Stimulated activated CD4-positive, alpha-beta T cell treated with anti-CD3 and anti-CD28 coated beads, Interleukin-4, amount 100 ng/mL, for 48 hours (primary cell): ENCODE measurements at places on chromosomes 12 and 14.

- DNase-seq: no peak
Measured at GRCh38 chr12:100166232-100166631, 23.6 kb upstream of the BLTP3B start.

DNA sequence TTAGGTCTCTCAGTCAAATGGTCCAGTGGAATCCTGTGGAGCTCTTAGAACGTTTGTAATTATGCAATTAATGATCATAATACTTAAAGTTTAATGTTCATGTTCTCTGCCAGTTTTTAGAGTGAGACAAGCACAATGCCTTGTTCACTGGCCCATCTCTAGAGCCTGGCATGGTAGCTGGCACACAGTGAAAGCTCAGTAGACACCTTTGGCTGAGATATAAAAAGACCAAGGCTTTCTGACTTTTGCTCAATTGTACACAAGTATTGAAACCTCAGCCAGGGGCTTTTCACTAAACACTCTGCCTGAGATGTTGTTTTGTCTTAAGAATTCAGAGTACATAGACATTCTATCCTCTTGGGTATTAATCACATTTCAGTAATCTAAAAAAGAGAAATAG, 241.8 kb upstream of the ATP2B1 start:
- DNase-seq: no peak

DNA sequence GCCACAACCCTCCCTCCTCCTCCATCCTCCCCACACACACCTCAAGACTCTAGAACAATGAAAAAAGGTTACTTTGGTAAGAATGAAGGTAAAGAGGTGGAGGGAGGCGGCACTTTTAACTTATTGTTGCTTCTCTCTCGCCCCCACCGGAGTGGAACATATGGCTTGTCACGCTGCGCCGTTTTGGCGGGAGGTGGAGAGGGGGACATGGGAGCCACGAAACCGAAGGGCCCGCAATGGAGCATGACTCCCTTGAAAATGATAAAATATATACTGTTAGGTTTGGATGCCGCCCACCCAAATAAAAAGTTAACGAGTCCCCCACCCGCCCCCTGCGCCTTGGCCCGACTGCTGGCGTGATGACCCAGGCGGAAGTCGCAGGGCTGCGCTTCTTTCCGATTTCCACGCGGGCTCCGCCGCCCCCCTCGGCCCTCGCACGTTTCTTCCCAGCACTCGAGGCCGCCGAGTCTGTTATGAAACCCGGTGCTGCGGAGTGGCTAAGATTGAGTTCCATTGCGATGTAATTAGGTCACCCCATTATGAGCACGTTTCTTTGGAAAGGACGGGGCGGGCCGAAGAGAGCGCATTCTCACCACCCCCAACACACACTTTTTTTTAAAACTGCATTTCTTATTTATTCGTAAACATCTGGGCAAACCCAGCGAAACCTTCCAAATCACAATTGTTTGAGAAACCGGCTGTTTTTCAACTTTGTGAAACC, 1.4 kb upstream of the ZFP36L1 start:
- peak; percentile 82 for DNase-seq

DNA sequence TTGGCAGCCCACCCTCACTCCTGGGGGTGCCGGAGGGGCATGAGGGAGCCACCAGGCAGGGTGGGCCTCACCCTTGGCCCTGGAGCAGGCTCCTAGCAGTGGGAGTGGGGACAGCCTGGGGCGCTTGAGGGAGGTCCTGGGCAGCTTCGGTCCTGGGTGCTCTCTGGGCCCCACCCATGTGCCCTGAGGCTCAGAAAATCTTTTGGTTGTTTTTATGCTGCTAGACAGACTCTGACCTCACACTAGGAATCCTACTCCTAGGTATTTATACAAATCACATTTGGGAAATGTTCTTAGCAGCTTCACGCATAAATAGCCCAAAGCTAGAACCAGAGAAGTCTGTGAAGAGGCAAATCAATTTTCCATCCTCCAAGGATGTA, 10.9 kb upstream of the ULK1 start:
- no peak for DNase-seq

GRCh38 chr14:93304771-93305170, 28.1 kb downstream of the BTBD7 start:
- no peak for DNase-seq

- no peak for DNase-seq
Measured at GRCh38 chr14:99809360-99809759, 16.1 kb downstream of the EML1 start.

- no peak for DNase-seq
Measured at GRCh38 chr12:71760471-71760870, 5.8 kb downstream of the RAB21 start.

DNA sequence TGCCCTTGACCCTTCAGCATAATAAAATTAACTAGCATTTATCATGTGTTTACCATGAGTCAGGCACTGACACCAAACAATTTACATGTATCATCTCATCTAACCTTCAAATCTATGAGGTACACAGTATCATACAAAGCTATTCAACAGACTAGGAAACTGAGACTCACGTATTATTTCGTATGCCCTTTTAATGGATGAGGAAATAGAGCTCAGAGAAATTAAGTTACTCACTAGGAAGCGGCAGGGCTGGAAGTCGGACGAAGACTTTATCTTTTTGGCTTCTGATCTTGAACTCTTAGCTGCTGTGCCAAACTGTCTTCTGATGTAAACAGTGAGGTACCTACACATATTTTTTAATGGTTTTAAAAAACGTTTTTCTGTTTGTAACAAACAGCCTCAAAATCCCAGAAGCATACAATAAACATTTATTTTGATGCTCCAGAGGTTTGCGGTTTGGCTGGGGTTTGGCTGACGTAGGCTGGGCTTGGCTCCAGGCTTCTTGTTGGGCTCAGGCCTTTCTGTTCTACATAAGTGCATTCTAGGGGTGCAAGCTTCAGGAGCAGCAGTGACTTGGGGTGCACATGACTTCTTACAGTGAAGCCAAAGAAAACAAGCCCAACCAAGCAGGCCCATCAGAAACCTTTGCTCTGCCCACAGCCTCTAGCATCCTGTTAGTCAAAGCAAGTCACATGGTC, 184.7 kb downstream of the TBX5 start:
- no peak for DNase-seq

GRCh38 chr14:92105073-92105892, 1.1 kb downstream of the ATXN3 start:
- no peak for DNase-seq
